ENCODE measurements at places on chromosomes 5 and 9.

DNA sequence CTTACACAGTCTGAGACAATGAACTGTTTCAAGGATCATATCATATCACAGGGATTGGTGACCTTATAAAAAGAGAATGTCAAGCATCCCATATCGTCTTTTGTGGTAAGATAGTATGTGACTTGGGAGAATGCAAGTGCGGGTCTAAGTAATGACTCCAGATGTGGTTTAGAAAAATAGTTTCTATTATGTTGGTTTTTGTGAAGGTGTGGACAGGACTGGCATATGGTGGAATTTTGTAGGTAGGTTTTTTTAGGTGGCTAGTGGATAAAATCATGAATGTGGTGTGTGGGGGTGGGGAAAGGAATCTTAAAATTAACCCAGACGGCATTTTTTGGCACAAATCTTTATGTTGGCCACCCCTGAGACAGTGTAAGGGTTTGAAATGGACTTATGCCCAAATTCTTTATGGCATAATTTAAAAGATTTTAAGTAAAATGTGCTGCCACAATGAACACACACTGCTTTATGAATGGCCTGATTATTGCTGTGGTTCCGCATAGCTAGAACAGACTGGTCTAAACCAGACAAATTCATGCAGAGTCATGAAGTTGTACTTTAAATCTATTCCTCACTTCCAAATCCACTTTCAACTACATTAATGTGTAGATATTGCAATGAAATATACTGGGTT lies 204.8 kb upstream of the HAPLN1 start:
- peak; percentile 68 for DNase-seq

DNA sequence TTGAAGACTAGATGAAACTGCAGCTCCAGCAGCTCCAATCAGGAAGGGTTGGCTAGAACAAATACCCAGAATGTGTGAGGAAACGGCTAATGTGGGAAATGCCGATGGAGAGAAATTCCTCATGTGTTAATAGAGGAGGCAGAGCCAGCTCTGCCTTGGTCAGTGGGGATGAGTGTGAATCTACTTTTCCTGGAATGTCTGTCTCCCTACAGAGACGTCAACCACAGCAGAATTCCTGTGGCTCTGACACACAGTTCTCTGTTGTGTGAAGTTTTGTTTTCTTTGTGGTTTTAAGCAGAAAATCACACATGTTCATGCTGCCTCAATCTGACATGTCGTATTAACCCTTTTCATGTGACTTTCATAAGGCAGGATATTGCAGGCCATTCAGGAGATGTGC lies 476.6 kb upstream of the WWC1 start:
- peak; percentile 87 for DNase-seq

DNA sequence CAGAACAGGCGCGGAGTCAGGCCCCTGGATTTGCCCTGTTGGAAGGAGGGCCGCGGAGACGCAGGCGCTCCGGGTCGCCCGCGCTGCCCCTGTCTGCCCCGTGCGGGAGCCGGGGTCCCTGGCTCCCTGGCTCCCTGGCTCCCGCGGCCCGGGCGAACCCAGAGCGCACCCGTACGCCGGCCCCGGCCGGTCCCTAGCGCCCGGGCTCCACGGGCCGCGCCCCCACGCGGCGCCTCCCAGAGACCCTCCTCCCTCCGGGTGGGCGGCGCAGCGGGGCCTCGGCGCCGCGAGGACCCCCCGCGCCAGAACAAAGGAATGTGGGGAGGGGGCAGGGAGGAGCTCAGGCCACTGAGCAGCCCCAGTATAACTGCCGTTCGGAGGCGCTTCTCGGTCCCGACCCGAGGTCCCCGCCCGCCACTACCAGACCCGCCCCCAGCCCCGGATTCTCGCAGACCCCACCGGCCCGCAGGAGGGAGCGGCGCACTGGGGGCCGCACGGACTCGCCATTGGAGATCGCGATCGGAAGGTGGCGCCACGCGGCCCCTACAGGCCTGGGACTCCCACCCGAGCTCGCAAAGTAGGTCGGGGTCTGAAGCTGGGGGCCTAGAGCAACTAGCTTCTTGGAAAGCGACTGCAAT lies 2.4 kb downstream of the NFIL3 start:
- DNase-seq = peak; percentile 66

- DNase-seq = peak; percentile 55
These were observed 12.7 kb downstream of the ABLIM3 start for GRCh38 chr5:149153751-149154610.

GRCh38 chr5:179771311-179771895 lies 22.4 kb upstream of the LTC4S start:
- DNase-seq = no peak

- no peak for DNase-seq
These were observed 31.2 kb downstream of the PRDM6 start for GRCh38 chr5:123120197-123120596.

GRCh38 chr5:160297004-160297403 lies 15.4 kb downstream of the CCNJL start:
- no peak for DNase-seq

- no peak for DNase-seq
These were observed 364.9 kb upstream of the IRX2 start for GRCh38 chr5:3116366-3116765.

- peak; percentile 61 for DNase-seq
These were observed 25.6 kb downstream of the CEP78 start for GRCh38 chr9:78261403-78262001.

DNA sequence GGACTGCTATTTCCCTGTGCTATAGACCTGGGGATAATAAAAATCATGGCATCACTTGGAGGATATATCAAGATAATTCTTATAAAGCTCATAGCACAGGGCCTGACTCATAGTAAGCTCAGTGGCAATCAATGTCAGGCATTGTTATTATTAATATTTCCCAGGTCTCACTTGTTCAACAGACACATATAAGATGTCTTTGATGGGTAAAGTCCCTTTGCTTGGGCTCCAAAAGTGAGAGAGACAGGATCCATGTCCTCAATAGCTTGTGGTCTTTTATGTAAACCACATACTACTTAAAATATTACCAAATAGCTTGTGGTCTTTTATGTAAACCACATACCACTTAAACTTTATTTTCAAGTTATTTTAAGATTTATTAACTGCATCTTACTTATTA lies 11.2 kb downstream of the SH3RF2 start:
- DNase-seq = no peak

DNA sequence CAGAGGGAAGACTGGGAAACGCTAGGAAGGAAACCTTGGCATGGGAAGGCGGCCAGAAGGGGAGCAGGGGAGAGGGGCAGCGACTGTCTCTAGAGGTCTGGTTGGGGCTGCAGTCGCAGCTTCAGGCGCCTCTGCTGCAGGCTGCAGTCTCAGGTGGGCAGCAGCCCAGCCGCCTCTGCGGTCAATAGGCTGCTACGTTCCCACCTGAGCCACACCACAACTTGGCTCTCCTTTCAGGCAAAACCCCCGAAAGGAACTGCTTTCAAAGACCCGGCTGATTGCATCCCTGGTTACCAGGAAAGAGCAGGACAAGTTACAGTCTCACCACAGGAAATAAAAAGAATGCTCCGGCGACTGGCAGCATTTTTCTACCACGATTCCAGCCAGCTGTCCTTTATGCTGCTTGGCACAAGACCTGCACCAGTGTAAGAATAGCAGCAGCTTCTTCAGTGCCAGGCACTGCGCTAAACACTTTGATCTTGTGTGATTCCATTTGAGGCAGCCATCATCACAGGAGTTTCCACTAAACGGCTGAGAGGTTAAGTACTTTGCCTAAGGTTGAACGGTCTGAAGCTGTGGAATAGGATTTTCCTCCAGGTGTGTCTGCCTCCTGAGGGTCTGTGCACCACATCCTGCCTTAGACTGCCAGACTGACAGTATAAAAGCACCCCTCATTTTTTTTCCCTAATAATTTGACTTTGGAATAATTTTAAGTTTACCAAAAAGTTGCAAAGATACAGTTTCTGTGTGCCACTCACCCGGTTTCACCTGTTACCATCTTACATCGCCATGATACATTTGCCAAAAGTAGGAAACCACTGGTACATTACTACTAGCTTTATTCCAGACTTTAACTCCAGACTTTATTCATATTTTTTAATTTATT lies 7.5 kb downstream of the RPS14 start:
- DNase-seq = no peak

- no peak for DNase-seq
These were observed 16.9 kb upstream of the NKD2 start for GRCh38 chr5:991472-992267.

- DNase-seq = no peak
These were observed 106.2 kb downstream of the FBXL7 start for GRCh38 chr5:15606197-15606596.

GRCh38 chr5:167701051-167701450 lies 590.4 kb upstream of the WWC1 start:
- DNase-seq = no peak

DNA sequence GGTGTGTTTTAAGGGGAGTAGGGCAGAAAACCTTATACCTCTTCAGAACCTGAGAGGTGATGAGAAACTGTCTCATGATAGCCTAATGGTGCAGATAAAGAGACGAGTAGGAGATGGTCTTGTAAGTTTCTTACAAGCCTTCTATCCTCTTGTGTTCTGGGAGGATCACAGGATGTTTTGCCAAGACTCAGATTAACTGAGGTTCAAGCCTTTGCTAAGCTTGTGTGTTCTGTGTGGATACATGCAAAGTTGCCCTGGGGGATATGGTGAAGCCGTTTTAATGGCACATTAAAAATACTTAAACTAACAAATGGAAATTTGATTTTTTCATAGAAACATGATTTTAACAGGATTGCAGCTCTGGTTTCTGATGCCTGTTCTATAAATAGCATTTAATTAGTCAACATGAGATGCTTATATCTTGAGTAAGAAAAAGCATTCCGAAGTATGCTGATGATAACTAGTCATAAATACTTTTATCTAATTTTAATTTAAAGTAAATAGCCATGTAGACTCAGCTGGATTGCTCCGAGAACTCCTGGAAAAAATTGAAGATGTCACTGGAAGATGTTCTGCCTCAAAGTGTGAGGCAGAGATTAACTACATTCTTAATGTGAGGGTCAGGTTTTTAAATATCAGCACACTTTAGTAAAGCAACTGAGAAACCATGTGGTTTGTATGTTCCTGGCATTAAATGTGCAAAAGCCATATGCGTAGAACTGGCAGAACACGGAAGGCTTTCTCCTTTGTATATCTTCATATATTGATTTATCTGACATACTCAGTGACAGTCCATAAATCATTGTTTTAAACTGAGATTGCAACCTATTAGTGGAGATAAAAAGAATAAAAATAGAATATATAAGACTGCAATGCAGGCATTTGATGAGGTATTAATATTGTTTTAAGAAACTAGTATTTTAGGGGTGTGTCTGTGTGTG lies 53.7 kb downstream of the IPO11 start:
- DNase-seq = peak; percentile 13

GRCh38 chr5:103487822-103488493 lies 74.6 kb downstream of the NUDT12 start:
- DNase-seq = no peak

GRCh38 chr9:125972012-125972729 lies 225.0 kb downstream of the PBX3 start:
- DNase-seq = no peak

- peak; percentile 47 for DNase-seq
These were observed 1.3 kb downstream of the PSAT1 start for GRCh38 chr9:78298046-78298765.

- DNase-seq = no peak
These were observed 35.4 kb upstream of the TGFBR1 start for GRCh38 chr9:99069546-99069945.

DNA sequence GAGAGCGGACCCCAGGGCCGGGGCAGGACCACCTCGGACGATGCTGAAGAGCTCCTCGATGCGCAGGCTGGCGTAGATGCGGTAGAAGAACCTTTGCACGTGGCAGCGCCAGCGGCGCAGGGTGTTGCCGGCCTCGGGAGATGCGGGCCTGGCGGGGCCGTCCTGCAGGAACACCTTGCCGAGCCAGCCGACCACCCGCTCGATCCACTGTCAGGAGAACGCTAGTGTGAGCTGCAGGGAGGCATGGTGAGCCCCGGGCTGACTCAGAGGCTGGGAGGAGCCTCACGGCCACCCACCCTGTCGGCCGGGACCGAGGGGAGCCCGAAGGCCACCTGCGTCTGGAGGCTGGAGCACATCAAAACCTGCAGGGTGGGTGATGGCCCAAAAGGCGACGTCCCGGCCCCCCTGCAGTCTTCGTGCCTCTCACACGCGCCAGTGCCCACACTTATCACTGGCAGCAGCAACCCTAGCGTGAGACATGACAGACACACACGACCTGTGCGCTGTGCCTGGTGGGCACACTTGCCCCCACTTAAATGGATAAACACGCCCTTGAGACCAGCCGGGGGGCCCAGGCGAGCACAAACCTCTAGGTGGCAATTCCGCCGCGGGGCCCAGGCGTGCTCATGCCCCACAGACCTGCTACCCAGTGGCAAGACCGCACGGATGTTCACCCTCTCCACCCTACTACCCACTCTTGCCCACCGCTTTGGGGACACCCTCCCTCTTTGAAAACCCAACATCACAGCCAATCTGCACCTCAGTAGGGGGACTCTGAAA lies 3.3 kb downstream of the ANAPC2 start:
- DNase-seq = no peak

DNA sequence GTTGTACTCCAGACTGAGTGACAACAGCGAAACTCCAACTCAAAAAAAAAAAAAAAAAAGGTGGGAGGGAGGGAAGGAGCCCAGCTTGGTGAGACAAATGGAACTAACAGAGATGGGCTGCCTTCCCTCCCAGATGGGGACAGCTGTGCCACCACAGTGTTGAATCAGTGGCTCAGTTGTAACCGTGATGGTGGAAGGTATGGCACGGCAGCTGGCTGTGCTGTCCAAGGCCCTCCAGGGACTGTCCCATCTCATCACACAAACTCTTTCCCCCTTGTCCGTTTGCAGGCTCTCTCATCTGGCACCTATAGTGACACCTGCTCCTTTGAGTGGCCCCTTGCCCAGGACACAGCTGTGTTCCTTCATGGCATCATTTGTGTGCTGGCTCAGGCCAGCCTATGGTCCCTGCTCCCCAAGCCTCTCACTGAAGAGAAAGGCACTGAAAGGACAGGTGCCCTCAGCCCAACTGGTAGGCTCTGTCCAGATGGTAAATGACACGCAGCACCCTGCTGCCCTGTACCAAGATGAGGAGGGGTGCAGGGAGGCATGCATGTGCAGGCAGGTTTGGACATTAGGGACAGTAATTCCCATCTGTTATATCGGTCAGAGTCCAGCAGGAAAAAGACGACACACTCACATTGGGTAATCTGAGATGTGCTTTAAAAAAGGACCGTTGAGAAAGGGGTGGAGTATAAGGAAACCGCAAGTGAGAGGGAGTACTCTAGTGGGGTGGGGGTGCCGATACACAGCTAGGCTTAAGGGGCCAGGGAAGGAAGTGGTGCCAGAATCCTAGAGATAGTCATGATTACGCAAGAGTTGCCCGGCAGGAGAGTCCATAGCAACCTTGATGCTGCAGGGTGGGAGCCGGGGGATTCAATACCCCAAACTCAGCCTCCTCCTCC lies 4.3 kb downstream of the SMIM33 start:
- DNase-seq = no peak

DNA sequence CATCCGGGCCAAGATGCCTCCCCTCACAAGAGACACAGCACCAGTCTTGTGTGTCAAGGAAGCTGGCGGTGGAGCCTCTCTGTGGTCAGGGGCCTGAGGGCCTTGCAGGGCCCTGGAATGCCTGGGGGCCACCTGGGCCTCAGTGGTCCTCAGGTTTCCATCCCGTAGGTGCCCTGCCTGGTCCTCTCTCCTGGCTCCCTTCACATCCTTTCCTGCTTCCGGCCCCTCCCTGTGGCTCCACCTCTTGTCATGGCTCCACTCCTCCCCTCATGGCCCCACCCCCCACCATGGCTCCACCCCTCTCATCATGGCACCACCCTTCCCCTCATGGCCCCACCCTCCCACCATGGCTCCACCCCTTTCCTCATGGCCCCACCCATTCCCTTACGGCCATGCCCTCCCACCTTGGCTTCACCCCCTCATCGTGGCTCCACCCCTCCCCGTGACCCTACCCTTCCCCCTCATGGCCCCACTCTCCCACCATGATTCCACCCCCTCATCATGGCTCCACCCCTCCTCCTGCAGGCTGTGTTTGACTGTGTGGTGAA lies 175.8 kb downstream of the CACNA1B start:
- no peak for DNase-seq

Data from GM03348 (cell line).